ENCODE measurements at places on chromosomes 4 and X.

GRCh38 chr4:49018718-49019295 lies 32.7 kb downstream of the CWH43 start:
- DNase-seq = no peak

DNA sequence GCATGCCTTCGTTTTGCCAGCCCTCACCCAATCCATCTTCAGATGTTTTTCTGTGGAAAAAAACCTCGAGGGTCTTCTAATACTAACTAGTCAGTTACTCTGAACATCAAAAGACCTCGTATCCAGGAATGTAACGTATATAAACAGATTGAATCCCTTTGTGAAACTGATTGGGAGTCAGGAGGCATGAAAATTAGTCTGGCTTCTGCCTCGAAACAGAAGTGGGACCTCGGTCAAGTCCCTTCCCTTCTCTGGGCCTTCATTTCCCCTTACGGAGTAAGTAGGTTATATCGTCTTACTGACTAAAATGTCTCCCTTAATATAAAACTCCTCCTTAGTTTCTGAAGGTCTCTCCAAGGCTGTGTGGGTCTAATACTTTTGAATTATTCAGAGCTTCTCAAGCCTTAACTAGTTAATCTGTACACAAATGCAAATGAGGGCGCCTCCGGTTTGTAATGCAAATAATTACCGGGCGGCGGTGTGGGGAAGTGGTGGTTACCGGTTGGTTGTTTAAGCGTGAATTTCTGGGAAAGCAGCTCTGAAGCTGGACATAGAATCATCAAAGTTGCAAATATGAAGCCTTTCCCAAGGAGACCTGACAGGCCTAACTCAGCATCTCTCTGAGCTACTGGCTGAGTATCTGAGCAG lies 11.4 kb upstream of the NKRF start:
- no peak for DNase-seq

- DNase-seq = no peak
Observed at GRCh38 chr4:40038977-40039376, 17.7 kb upstream of the N4BP2 start.

GRCh38 chr4:2968381-2968780 lies 5.0 kb downstream of the GRK4 start:
- no peak for DNase-seq

DNA sequence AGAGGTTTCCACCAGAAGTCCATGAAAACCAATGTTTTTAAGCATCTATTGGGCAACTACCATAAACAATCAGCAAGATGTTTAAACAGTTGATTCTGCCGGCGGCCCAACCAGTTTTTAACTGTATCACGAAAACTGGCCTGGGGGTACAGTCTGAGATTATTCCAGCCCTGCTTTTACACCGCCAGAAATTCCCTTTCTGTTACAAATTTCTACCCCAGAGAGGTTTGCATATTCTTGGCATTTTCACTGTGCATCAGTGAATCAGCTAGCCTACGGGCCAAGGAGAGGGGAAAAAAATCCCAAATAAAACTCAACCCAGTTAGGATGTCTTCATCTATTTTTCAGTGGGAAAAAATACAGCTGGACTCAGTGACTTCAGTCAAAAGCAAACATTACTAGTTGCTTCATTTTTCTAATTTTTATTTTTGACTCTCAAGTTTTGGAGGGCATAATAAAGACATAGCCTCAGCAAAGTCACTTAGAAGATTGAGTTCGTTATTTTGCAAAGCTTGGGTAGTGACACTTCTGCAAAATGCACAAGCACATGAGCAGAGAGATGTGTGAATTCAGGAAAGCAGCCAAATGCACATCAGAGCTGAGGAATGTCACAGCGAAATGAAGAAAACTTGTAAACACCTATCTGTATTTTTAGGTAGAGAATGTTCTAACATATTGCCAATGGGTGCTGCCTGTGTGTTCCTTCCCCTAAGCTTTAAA lies 167.8 kb upstream of the GK2 start:
- no peak for DNase-seq

- DNase-seq = no peak
Observed at GRCh38 chr4:37439809-37440474, 195.4 kb downstream of the NWD2 start.
